ENCODE measurements at places on chromosomes 7 and 10.

DNA sequence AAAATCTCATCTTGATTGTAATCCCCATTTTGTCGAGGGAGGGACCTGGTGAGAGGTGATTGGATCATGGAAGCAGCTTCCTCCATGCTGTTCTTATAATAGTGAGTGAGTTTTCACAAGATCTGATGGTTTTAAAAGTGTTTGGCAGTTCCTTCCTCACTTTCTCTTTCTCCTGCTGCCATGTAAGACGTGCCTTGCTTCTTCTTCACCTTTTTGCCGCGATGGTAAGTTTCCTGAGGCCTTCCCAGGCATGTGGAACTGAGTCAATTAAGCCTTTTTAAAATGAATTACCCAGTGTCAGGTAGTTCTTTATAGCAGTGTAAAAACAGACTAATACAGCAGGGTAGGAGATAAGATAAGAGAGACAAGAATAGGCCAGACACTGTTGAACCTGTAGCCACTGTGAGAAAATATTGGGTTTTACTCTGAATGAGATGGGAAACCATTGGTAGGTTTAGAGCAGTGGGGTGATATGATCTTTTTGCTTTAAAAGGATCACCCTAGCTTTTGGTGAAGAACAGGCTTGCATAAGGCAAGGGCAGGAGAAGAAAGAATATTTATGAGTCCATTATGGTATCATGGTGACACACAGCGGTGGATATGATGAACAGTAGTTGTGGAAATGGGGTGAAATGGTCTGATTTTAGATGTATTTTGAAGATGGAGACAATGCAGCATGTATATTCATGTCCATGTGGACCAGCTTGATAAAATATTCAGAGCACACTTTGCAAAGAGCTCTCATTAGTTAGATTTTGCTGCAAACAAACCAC is 11.5 kb downstream of the OR6B1 start:
- DNase-seq = no peak

DNA sequence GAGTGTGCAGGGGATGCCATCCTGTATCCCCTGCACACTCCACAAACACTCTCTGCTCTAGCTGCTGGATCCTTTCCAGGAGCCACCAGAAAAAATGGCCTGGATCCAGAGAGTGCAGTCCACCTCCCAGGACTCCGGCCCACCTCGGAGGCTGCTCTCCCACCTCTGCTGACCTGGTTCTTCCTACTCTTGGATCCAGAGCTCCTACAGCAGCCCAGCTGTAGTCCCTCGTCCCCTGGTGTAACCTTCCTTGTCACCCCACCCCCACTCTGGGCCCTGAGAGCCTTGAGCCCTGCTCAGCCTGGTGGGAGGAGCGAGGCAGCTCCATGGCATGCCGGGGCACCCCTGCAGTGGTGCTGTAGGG is 54.4 kb downstream of the GOLGA7B start:
- DNase-seq = no peak

DNA sequence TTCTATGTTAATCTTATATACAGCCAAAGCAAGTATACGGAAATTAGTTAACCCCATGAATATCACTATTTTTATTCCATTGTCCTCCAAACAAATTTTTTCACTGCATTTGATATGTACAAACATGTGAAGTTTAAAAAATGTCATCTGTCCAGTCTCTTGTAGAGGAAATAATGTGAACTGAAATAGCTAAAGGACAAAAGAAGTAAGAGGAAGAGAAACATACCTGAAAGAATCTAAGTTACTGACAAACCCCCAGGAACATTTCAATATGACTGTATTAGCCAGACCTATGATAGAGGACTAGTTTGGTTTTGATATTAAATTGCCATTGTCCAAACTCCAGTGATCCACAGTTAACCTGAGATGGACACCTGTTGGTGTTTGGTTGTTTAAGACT is 80.6 kb downstream of the NRCAM start:
- DNase-seq = no peak

DNA sequence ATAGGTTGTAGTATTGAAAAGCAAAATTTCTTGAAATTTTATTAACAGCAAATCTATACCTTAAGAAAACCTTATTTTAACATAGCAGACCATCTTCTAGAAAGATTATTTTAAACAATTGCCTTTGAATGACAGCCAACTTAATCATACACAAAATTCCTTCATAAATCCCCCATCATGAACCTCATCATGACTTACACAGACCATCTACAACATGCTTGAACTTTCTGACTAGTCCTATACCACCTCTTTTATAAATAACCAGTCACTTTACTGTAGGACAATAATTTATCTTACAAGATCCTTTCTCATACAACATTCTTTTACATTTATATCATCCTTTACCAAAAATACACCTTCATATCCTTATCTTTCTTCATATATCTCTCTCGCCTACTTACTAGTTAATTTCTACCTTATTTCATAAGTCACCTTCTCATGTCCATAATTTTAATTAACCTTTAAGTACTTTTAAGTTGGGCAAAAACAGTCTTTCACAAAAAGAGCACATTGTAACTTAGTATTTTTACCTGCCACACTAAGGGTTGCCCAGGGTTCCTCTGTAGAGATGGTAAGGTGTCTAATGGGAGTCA is 16.6 kb upstream of the PTN start:
- DNase-seq = no peak

DNA sequence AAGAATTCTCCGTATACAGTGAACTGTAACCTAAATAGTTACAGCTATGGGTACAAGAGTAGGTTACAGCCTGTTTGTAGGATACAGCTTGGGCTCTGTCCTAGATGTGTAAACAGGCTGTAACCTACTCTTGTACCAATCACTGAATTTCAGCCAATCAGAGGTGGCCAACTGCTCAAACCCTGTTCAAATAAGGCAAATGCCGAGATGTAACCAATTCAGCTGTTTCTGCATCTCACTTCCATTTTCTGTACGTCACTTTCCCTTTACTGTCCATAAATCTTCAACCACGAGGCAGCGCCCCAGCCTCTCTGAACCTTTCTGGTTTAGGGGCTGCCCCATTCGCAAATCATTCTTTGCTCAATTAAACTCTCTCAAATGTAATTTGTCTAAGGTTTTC is 8.3 kb upstream of the MMP21 start:
- DNase-seq = no peak

GRCh38 chr7:27159266-27160144 is 3.0 kb upstream of the HOXA7 start:
- DNase-seq = no peak

GRCh38 chr10:29802171-29802570 is 167.4 kb upstream of the SVIL start:
- no peak for DNase-seq

- no peak for DNase-seq
Observed at GRCh38 chr10:69781576-69781975, 20.1 kb upstream of the COL13A1 start.

GRCh38 chr10:128739930-128740329 is 613.7 kb upstream of the MKI67 start:
- DNase-seq = no peak

DNA sequence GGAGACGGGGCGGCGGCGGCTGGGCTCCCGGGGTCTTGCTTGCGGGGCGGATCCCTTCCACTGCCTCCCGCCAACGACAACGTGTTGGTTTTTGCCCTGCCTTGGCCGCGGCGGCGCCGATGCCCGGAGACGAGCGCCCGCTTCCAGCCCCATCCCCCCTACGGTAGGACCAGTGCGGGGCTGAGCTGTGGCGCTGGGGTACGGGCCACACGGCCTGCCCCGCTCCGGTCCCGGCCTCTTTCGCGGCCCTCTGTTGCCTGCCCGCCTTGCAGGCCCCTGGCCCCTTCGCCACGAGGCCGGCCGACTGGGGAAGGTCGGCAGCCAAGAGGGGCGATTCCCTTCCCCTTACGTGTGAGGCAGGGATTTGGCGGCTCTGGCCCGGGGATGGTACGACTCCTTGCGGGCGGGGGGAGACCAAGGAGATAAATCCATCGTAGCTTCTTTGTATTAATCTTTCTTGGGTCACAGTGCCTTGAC is 488 bp downstream of the EIF4H start:
- DNase-seq = no peak

DNA sequence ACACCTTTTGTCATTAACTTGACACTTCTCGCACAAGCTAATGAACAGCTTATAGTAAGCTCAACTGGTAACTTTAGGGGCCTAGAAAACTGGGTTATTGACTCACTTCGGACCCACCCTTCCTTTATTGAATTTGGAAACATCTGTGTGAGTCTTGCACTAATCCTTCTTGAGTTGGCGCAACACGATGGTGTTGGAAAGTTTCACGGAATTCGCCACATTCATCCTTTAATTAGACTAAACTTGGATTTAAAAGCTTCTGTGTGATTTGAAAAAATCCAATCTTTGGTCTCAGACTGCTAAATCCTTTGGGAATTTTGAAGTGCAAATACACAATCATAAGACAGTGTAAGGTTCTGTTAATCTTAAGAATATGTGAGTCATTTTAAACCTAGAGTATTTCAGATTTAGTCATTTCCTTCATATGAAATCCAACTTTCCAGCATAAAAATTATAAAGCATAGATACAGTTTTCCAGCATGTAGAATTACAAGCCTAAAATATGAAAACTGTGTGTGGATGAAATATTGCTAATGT is 15.1 kb downstream of the FZD8 start:
- DNase-seq = no peak

DNA sequence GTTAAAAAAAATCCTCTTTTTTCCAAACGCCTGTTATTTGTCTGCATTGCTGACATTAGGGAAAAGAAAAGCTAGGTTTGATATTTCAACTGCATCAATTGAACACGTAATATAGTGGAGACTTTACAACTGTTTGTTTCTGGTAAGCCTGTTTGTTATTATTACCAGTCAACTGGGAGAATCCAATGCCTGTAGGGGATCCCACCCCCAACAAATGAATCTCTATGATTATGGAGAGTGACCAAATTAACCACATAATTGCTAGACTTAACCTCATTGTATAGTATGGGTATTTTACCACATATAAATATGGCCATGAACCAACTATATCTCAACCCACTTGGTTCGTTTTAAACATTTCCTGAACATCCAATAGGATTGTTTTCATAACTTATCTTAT is 216.1 kb downstream of the TWIST1 start:
- DNase-seq = no peak

DNA sequence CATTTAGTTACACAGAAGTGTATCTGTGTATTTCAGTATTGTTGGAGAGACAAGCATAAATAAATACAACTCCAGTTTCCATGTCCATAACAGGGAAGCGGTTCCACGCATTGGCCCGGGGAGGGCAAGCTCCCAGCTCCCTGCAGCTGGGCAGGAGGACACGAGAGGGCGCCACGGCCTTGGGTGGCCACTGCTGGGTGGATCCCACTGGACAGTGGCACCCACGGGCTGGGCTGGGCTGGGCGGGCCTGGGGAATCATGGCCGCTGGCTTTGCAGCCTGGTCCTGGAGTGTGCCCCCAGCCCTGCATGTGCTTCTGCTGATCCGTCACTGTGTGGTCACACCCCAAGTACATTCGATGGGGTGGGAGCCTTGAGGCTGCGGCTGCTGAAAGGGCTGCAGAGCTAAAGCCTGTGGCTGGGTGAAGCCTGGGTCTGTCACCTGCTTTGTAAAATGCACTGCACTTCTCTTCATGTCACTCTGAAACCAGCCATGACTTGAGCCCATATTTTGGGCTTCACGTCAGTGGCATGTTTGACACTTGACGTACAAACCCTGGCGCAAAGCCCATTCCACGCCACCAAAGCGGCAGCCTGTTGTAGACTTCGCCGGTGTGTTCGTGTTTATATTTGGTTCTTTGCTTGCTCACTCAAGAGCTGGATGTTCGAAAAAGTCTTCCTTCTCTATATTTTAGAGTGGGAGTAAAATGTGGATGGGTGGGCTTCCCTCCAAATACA is 27.5 kb downstream of the LRRC27 start:
- no peak for DNase-seq

GRCh38 chr10:125003901-125004467 is 62.1 kb downstream of the ZRANB1 start:
- no peak for DNase-seq

- no peak for DNase-seq
Observed at GRCh38 chr10:9911488-9911887, 1106.2 kb upstream of the CELF2 start.

DNA sequence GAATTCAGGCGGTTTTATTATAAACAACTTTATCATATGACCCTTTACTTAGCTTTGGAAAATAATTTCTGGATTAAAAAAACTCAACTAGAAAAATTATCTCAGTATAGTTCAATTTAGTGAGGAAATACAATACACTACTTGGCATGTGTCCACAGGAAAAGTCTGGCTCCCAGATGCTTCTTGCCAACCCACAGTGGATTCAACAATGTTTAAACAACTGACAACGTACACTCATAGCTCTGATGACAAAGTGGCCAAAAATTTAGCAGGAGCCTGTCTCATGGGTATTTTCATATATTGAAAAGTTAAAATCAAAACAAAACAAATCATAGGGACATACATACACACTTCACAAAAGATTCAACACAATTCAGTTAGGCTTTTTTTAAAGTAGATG is 158.8 kb downstream of the SKAP2 start:
- no peak for DNase-seq

DNA sequence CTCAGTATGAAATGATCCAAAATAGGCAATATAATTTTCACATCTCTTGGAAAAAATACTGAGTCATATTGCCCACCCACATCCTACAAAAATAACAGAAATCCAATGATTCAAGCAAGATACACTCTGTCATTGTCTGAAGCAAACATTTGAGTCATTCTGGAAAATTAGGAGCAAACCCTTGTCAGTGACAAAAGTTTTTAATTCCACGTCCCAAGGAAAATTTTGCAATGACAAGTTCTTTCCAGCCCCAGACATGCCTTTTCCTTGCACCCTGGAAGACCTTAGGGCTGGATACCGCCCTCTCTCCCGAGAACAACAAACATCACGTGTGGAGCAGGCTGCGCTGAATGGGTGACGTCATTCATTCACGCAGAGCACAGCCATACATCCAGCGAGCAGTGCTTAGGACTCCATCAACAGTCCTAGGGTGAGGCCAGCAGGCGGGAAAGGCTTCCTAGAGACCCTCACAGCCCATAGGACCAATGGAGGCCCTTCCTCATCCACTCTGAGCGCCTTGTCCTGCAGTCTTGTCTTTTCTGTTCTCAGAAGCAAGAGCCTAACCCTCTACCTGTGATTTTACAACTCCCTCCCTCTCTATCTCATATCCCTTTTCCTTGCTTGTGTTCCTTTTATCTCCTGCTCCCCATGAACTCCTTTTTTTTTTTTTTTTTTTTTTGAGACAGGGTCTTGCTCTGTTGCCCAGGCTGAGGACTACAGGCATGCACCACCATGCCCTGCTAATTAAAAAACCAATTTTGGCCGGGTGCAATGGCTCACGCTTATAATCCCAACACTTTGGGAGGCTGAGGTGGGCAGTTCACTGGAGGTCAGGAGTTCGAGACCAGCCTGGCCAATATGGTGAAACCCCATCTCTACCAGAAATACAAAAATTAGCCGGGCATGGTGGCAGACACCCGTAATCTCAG is 23.5 kb upstream of the KDM7A start:
- no peak for DNase-seq

- DNase-seq = no peak
Observed at GRCh38 chr7:37901890-37902524, 14.6 kb downstream of the SFRP4 start.

- DNase-seq = peak; percentile 70
Observed at GRCh38 chr10:62244785-62245467, 23.7 kb downstream of the RTKN2 start.

All from left renal cortex interstitium (tissue), 4 donors.